SW480 (cell line): ENCODE measurements at places on chromosomes 16 and 17.

DNA sequence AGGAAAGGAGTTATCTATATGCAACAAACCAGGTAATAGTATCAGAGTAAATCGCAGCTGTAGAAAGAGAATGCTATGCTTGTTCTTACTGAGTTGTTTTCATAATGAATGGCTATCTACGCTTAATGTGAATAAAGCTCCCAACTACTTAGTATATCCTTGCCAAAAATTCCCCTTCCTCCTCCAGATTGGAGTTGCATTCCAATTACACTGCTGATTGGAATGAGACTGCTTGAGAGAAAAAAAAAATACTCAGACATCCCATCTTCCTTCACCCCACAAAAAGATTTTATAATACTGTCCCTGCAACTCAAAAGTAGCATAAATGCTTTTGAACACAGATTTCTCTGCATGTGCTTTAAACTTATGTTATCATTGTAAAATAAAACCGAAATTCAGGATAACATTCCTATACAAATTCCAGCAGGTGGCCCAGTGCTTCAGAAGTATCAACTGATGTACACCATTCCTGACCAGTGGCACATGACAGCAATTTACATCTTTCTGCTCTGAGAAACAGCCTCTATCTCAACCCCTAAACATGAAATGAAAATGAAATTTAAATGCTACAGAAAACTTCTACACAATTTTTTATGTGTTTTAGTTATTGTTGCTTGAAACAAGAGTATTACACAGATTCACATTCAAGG, 47.0 kb downstream of the SMURF2 start:
- DNase-seq = no peak

DNA sequence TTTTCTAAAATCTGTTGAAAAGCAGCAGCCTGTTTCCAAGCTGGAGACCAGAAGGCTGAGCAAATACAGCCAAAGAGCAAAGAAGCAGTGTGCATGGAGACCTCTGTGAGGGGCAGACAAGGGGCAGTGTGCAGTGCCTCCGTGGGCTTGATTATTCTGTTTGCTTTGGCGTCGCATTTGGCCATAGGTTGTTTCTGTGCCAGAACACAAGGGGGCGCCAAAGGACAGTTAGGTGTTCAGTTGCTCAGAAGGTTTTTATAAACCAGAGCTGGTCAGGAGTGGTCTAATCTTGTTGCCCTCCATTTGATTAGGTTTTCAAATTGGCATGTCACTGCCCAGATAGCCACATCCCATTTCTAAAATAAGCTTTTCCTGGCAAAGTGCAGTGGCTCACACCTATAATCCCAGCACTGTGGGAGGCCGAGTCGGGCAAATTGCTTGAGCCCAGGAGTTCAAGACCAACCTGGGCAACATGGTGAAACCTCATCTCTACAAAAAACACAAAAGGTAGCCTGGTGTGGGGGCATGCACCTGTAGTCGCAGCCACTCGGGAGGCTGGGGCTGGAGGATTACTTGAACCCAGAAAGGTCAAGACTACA, 10.6 kb downstream of the MYH3 start:
- DNase-seq = peak; percentile 39

- no peak for DNase-seq
These were observed 1.4 kb upstream of the ABR start for GRCh38 chr17:1180958-1181752.

GRCh38 chr16:67941469-67942199, 2.3 kb downstream of the LCAT start:
- DNase-seq = no peak

DNA sequence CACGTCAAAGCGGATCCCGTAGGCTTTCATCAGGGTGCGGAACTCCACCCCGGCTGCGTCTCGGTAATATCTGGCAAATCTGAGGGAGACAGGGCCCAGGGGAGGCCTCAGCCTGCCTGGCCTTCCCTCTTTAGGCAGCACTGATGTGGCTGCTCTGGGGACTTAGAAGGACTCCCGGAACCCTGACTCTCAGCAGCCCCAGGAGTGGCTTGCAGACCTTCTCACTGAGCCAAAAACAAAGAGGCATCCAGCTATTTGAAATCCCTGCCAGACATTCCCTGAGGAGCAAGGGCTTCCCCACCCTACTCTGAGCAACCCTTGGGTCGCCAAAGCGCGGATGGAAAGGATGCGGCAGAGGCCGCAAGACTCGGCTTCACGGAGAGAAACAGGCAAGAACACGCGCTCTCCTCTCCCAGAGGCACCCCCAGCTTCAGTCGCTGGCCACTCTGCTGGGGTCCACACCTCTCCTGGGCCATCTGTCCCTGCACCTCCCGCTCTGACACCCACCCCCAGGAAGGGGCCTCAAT, 7.9 kb downstream of the P2RX5 start:
- DNase-seq = no peak
